ENCODE measurements at places on chromosomes 7 and 10.

GRCh38 chr10:13862546-13863233 lies 275.9 kb downstream of the PRPF18 start:
- no peak for DNase-seq

- DNase-seq: no peak
Observed at GRCh38 chr10:120511165-120511564, 54.1 kb downstream of the PLPP4 start.

DNA sequence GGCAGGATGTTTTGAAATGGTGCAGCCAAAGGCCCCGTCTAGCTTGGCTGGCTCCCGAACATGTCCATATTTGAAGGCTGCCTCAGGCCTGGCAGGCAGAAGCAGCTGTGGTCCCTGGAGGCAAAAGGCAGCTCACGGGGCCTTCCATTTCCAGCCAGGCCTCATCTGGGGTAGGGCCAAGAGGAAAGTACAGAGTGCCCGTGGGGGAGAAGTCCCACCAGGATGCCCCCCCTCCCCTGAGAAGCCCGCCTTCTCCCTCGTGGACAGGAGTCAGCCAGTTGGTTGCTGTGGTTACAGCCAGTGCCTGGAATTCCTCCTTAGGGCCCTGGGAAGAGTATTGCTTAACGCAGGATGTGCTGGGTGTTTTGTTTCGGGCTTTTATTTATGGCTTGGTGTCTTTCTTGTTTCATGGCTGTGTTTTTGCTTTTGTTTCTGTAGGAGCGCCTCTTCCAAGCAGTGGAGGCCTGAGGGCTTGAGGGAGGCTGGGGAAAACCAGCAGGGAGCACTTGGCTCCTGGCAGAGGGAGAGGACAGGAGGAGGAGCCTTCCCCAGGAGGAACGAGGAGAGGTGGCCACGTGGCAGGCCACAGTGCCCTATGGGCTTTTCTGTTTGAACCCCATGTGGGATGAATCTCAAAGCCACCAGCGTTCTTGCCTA lies 45.4 kb downstream of the CHST3 start:
- no peak for DNase-seq

DNA sequence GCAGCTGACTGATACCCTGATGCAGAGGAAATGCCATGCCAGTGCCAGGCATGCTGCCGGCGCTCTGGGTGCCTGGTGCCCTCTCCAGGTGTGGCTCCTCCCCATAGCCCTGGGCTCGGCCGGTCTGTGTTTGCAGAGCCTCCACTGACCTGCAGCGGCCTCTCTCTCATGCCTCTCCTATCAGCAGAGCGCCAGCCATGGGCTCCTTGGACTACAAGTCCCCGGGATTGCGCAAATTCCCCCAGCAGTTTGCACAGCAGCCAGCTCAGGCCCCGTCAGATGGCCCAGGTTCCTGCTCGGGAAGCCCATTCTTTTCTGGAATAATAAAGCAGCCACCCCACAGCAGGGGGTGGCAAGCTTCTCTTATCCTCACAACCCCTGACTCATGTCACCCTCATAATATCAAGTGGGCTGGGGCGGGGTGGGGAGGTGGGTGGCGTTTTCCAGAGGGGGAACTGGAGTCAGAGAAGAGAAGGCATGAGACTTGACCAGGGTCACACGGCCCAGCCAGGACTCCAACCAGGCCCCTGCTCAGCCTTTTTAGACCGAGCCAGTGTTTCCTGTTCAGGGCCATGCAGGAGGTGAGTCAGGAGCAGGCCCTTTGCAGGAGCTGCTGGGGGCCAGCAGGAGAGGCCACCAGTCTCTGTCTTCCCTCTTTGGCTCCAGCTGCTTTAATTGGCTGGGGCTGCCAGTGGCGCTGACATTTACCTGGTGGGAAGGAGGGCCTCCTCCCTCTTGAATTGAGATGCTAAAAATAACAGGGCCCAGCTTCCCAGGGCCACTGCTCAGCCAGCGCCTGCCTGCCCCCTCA lies 58.6 kb downstream of the ZMIZ1 start:
- DNase-seq: no peak

DNA sequence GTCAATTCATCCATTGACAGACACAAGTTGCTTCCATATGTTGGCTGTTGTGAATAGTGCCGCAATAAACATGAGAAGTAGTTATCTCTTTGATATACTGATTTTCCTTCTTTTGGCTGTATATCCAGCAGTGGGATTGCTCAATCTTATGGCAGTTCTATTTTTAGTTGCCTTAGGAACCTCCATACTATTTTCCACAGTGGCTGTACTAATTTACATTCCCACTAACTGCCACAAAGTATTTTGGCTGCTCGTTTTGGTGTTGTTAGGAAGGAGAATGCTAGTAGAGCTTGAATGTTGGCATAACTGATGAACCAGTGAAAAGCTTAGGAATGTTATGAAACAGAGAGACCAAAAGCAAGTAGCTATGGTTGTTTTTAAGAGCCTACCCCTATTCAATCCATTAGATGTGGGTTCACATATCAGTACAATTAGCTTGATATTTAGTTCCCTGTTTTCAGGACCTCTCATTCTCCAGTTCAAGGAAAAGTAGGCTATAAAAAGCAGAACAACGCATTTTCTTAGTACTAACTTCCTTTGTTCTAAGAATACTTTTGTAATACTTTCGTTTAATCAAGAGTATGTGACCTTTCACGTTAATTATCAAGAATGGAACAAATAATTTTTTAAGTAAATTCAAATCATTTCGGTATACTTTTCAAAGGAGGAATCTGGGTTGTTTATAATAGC lies 100.3 kb downstream of the FAS start:
- no peak for DNase-seq

DNA sequence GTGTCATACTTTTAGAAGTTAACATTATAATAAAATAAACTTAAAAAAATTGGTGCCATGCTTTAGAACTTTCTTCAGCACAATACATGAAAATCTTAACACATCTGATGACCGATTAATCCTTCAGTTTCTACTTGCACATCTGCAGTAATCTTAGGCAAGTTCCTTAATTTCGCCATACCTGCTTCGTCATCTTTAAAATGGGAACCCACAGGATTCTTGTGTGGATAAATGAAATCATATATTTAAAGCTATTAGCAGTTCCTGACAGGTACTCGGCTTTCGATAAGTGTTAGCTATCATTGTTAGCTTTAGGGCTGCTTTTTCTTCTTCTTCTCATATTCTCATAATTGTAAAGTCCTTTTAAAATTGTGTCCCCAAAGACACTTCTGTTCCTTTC lies 907 bp upstream of the VPS50 start:
- DNase-seq: no peak

DNA sequence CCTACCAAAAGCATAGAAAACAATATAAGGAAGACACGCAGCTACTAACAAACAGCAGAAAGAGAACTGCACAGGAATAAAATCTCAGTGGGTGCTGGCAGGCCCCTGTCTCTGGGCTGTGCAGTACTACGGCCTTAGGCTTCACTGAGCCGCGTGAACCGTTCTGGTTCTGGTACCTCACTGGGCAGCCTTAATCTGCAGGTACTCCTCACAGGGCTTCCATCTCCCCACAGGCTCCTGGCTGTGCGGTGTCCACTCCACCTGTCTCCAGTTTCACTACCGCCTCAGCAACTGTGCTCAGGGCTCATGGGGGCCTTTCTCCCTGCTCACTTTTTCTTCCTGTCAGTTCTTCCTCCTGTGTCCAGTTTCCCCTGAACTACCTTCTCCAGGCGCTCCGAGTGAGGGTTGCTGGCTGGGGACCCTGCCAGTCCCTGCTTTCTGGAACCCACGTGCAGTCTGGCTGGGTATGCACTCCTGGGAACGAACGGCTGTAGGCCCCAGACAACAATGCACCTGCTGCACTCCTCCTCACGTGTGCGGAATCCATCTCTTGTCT lies 75.7 kb downstream of the VIPR2 start:
- DNase-seq: no peak

DNA sequence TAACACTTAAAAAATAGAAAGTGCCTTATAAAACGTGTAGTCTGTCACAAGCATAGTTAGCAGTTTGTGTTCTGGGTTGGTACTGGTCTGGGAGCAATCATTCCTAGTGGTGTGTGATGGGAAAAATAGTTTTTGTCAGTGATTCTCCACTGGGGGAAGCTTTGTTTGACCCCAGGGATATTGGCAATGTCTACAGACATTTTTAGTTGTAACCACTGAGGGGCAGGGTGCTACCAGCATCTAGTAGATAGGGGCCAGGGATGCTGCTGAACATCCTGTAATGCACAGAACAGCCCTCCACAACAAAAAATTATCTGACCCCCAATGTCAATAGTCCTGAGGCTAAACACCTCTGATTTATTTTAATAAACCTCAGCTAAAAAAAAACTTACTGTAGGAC lies 51.6 kb upstream of the CREB5 start:
- DNase-seq: no peak

GRCh38 chr7:46934198-46934825 lies 647.6 kb downstream of the TNS3 start:
- DNase-seq: no peak

GRCh38 chr7:3518546-3518945 lies 217.5 kb downstream of the SDK1 start:
- DNase-seq: no peak

DNA sequence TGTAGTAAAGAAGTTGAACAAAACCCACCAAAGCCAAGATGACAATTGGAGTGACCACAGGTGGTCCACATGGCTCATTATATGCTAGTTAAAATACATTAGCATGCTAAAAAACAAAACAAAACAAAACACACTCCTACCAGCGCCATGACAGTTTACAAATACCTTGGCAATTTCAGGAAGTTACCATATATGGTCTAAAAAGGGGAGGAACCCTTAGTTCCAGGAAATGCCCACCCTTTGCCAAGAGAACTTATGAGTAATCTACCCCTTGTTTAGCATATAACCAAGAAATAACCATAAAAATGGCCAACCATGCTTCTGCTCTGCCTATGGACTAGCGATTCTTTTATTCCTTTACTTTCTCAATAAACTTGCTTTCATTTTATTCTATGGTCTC lies 979.1 kb upstream of the POT1 start:
- no peak for DNase-seq

DNA sequence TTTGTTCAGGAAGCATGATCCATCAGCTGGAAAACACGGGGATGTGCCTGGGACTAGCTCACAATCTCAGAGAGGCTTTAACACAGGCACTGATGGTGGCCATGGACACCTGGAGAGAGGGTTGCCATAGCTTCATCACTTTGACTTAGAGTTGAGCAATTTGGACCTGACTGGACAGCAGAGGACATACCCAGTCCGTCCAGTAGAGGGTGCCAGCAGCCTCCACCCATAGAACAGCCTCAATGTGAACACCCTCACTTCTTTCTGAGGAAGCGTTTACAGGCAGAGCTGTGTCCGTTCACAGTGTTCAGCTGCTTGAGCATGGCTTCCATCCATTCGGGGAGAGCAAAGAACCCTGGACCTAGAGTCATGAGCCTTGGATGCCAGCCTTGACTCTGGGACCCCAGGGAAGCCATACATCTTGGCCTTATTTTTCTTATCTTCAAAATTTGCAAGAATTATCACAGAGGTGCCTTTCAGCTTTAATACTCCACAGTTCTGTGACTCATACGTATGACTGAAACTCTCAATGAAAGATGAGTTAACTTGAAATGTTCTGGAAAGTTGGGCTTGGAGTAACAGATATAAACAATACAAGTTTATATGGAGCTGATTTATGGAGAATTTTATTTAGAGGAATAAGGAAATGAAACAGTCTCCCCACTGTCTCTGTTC lies 302.9 kb upstream of the PODXL start:
- DNase-seq: no peak

DNA sequence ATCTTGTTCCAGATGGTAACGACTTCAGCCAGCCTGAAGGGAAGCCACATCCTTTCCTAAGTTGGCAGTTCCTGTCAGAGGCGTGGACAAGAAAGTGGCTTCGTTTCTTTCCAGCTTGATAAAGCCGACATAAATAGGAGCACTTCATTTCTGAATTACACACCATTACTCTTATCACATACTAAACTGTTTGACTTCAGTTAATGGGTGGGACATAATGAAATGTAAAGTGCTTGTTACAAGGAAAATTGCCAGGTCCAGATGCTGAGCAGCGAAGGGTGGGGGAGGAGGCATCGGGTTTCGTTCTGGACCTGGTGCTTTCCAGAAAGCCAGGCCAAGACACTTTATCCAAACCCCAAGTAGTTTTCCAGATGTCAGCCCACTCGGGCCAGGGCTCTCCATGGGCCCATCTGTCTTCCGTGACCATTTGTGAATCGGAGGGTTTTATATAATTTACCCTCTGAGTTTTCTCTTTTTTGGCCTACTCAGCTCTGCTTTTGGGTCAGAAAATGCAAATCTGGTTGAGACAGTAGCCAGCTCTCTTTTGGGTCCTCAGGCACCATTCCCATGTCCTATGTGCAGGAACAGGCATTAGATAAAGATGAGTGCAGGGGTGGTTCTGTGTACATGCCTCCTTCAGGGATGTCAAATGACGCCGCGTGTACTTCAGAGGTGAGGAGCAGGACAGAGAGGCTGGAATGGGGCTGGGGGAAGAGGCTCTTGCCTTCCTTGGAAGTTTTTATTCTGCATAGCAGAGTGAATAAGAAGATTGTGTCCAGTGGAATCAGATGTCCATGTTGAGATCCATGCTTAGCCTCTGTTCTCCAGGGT lies 90.2 kb downstream of the TACC2 start:
- DNase-seq: no peak

DNA sequence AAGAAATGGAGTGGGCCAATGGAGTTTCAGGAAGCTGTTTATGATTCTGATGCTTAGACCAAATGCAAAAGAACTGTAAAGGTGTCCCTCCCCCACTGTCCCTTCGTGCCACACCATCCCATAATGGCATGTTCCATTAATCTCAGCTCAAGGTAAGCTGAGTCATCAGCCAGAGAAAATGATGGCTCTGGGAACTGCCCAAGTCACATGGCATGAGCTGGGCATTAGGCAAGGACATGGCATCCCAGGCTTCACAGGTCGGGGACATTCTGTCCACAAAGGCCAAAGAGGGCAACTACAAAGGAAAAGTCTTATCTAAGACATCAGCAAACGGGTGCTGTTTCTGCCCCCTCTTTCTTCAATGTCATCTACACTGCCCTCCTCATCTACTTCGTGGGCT lies 44.9 kb downstream of the DLG5 start:
- no peak for DNase-seq

DNA sequence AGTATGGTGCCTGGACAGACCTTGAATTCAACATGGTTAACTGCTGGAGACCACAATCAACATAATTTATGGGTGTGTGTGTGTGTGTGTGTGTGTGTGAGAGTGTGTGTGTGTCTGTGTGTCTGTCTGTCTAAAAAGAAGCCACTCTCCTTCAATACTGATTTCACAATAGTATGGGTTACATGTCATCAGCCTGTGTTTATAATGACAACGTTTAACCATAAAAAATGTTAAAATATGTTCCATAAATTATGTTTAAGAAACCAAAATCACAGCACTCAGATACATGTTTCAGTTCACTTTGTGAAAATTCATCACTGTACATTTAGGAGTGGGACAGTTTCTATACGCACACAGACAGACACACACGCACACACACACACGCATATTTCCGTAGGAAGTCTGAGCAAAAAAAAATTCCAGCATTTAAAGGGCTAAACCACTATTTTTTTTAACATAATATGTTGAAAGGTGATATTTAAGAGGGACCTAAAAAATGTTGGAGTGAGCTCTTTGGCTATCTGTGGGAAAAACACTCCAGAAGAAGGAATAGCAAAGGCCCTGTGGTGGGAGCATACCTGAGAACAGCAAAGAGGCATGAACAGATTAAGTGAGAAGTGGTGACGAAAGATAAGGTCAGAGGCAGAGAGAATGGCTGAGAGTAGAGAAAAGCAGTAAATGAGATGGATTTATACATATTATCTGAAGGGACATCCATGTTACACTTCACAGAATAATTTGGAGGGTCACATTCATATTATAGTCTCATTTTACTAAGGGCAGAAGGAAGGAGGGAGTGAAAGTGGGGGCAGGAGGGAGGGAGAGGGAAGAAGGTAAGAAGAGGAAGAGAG lies 10.9 kb downstream of the PDZD8 start:
- no peak for DNase-seq

Measured in activated naive CD4-positive, alpha-beta T cell (primary cell).